NCI-H1436 (cell line): ENCODE measurements at places on chromosomes 3 and 15.

- DNase-seq: no peak
Observed at GRCh38 chr3:72270072-72270681, 485.2 kb upstream of the PROK2 start.

DNA sequence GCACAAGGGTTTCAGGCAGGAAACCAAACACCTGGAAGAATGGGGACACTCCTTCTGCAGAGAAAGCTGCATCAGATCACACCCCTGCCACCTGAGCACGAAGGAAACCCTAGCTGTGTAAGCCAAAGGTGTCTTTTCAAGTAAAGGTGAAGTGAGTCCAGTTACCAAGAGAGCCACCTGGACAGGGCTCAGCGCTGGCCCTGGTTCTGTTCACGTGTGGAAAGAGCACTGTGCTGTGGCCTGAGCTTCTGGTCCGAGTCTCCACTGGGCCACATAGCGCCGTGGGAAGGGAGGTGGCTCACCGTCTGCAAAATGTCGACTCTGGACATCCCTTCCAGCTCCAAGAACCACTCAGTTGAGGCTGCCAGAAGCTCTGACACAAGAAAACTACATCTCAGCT is 151.1 kb downstream of the ADAMTS17 start:
- no peak for DNase-seq

DNA sequence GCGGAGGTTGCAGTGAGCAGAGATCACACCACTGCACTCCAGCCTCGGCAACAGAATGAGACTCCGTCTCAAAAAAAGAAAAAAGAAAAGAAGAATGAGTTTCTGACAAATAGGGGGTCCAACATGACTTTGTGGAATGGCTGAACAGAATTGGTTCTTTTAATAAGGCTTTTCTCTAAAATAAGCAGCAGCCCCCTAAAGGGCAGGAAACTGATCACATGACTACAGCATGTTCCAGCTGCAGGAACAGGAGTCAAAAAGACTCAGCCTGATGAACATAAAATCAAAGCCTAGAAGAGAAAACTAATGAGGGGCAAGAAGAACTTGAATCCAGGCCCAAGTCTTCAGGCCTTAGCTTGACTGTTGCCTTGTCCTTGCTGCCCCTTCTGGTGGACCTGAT is 89.7 kb upstream of the ARRDC4 start:
- no peak for DNase-seq

DNA sequence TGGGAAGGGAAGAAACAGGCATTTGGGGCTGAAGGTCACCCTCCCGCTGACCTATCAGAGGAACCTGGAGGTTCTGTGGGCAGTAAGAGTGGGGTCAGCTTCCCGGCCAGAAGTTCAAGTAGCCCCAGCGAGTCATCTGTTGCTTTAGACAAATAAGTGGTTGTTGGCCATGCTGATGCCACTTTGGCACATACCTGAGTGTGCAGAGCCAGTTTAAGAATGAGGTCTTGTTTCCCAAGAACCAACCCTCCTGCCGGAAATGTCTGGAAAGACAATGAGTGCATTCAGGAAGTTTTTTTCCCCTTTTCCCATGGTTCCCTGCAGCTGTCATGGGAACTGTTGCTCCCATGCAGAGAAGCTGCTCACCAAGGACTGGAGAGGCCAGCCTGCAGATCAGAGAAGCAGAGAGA is 166.7 kb downstream of the ZNF621 start:
- no peak for DNase-seq

- DNase-seq: no peak
Observed at GRCh38 chr15:41423979-41424659, 7.2 kb downstream of the RTF1 start.

DNA sequence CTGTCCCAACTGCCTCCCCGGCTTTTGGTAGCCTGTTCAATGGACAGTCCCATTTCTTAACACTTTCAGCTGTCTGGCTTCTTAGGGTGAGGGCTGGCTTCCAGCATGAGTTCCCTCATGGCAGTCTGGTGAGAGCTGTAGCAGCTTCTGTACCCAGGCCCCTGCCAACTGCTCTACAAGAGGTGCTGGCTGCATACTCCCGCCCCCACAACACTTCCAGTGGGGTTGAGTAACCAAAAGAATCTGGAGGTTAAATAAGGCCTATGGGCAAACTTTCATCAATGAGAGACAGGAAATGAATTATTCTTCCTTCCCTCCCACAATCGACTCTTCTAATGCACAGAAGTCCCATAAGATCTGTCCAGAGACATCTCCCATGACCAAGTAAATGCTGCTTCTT is 145.0 kb downstream of the NEK10 start:
- no peak for DNase-seq

DNA sequence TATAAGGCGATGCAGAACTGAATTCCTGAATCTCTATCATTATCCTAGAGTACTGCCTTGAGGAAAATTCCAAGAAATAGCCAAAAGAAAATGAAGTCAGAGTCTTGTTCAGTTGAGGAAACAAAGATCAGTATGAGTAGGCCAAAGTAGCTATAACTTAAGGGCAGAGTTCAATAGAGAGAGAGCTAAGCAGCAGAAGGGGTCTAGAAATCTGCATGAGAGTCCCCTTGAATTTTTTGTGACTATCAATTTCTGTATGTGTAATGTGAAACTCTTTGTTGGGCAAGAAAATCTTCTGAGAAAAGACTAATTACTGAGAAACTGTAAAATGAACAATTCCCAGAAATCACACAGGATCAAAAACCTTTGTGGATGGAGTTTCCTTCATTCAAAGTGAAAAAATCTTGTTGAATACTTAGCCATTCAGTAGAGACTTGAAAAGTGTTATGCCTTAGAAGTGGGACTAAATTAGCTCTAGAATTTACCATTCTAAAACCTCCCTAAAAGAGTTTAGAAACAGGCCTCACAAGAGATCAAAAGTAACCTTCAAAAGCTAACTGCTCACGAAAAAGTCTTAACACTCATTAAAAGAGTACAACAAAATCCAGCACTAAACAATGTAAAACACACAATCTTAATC is 43.1 kb upstream of the FNDC3B start:
- no peak for DNase-seq

- DNase-seq: no peak
Observed at GRCh38 chr3:129530821-129531220, 2.4 kb downstream of the RHO start.

DNA sequence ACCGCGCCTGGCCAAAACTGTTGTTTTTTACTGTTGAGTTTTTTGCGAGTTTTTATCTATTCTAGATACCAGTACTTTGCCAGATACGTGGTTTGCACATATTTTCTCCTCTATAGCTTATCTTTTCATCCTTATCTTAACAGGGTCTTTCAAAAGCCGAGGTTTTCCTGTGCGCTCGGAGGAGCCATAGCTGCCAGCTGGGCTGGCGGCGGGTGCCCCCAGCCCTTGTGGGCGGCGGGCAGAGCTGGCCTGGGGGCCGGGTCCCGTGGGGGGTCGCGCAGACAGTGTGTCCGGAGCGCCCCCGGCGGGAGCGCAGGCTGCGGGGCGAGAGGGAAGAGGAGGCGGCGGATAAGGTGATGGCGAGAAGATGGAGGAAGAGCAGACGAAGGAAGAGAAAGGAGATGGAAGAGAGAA is 11.1 kb upstream of the EIF4A2 start:
- DNase-seq: no peak

- DNase-seq: no peak
Observed at GRCh38 chr3:171159024-171159821, 132.7 kb upstream of the SLC2A2 start.

DNA sequence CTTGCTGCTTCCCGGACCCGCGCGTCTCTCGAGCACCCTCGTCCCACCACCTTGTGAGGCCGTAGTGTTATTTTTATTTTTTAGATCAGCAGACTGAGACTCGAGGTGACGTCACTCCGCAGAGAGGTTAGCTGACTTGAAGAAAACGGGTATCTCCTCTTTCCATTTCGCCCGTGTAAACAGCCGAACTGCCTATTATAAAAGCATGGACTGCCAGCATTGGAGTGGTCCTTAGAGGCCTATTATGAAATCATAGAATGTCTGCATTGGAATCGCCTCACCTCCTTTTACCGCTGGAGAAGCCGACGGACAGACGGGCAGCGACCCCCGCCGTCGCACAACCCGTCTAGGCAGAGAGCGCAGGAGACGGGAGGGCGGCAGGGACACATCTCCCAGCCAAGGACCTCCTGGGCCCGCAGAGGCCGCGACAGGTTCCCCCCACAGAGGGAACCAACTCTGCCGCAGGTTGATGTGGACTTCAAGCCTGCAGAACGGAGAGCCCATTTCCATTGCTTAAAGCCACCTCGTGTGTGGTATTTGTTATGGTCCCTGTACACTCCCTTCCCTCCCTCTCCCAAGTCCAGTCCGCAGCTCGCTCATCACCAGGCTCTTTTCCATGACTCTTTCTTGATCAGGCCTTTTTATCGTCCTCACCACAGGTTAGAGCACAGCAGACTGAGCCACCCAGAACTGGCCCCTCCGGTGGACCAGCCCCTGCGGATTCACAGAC is 540 bp upstream of the PPP1R2 start:
- DNase-seq: no peak

GRCh38 chr3:117893001-117893400 is 1141.6 kb downstream of the IGSF11 start:
- DNase-seq: no peak

GRCh38 chr15:28107904-28108275 is 8.8 kb upstream of the OCA2 start:
- DNase-seq: no peak

- no peak for DNase-seq
Observed at GRCh38 chr3:57949785-57950615, 58.2 kb upstream of the FLNB start.

DNA sequence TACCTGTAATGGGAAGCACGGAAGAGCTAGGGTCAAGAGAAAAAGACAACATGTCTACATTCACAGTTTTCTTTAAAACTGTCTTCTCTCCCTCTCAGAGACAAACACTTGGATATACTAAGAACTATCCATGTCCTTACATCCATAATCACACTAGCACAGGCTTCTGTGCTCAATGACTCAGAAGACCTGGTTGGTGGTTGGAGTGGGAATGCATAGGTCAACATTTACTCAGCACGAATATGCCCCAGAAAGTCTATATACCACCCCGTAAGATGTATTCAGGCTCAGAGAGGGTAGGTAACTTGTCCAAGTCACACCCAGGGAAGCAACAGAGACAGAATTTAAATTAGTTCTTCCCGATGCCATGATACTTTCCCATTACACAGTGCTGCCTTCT is 891.1 kb downstream of the TUSC7 start:
- DNase-seq: no peak

DNA sequence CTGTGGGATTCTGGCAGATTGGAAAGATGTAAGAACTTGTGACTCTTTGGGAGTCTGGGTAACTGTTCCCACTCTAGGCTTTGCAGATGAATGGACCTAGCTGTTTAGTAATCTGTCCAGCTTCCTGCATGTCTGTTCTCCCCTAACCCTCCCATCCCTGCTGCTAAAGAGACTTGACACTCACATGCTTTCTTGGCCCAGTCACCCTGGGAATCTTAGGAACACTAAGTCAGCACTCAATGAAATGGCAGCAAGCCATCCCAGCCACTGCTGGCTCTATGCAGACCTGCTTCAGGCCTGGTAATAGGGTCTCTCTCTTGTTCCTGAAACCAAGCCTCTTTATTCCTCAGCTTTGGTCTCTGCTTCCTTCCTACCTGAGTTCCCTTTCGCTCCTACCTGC is 63.7 kb upstream of the THSD4 start:
- no peak for DNase-seq

DNA sequence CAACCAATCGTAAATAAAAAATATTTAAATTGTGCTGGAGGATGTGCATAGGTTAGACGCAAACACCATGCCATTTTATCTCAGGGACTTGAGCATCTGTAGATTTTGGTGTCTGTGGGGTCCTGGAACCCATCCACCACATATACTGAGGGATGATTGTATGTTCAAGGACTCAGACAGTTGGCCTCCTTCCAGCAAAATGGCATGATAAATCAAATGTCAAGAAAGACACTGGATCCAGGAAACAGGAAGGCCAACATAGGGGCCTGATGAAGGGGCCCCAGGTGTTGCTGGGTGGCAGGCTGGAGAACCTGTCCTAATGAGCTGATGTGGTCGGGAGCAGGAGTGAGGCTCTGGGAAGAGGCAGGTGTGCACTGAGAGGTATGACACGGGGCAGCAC is 289.5 kb downstream of the GABRG3 start:
- DNase-seq: no peak

DNA sequence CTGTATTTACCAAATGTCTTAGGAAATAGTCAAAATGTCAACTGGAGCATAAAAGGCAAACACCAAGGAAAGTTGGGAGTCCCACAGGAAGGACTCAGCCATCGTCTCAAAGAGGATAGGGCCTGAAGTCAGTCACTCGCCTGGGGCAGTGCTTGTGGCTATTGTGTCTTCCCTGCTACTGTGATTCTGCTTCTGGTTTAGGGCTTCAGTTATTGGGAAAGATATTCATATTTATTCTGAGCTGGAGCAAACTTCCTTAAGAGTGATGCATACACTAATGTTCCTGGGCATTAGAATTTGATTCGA is 118.1 kb downstream of the EDEM1 start:
- no peak for DNase-seq

- DNase-seq: no peak
Observed at GRCh38 chr15:52406601-52407000, 111.0 kb upstream of the MYO5C start.

DNA sequence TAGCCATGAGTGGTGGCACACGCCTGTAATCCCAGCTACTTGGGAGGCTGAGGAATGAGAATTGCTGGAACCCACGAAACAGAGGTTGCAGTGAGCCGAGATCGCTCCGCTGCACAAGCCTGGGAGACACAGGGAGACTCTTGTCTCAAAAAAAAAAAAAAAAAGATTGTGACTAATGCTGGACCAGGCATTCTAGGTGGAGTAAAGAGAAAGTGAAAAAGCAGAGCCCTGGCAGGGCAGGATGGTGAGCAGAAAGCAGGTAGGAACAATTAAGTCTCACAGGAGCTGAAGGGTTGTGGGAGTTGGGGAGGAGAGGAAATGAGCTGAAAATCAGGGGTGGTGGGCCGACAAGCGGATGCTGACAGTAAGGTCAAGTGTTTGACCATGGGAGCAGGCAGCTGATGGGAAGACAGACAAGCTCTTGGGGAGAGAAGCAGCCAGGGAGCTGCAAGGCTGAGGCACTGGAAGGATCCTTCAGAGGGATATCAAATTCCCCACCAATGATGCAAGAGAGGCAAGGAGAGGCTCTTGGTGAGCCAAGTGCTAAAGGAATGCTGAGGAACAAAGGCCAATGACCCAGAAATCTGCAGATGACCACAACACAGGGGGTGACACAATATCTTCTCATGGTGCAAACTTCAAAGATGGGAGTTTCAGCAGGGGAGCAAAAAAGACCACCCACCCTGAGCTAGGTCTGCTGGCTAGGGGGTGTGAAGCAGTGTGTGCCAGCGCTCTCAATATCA is 251.1 kb downstream of the ULK4 start:
- DNase-seq: no peak

- no peak for DNase-seq
Observed at GRCh38 chr15:62862717-62863116, 179.8 kb upstream of the TPM1 start.

DNA sequence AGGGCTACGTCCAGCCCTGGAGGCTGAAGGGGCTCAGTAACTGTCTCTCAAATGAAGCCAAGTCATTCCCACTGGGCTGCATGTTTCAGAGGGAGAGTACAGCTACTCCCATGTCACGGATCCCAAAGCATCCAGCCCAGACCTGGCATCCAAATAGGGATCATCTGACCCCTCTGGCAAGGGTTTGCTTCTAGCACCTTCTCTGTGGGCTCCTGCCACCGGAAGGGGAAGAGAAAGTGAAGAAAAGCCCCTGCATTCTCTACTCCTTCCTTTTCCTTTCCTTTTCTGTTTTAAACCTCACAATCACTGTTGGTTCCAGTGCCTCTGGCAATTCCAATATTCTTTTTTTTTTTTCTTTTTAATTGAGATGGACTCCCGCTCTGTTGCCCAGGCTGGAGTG is 64.5 kb upstream of the CTSH start:
- DNase-seq: no peak
